ENCODE measurements at places on chromosomes 7 and 10.

DNA sequence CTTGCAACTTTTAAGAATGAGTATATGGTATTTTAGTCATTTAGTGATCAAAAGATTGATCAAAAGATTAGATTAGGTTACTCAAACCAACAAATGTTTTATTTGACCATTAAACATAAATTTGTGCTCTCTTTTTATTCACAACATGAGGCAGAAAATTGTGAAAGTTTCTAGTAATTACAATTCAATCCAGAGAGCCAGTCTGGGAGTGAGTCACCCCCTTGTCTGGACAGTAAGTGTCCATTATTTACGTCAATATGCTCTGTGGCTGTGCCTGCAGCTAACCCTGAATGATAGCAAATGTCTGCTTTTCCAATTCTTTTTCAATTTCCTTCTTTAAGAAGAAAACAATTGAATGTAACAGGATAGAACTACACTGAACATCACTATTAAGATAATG lies 27.9 kb downstream of the GNG11 start:
- peak; percentile 37 for DNase-seq

DNA sequence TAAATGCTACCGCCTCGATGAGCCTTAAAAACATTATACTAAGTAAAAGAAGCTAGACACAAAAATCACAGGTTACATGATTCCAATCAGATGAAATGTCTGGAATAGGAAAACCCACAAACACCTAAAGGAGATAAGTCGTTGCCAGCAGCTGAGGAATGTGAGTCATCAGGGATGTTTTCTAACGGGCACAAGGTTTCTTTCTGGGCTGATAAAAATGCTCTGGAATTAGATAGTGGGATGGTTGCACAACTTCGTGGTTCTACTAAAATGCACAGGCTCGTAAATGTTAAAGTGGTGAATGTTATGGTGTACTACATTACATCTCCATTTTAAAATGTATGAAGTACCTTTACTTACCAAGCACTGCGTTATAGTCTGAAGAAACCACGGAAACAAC lies 9.7 kb downstream of the ABLIM1 start:
- DNase-seq, result no peak

DNA sequence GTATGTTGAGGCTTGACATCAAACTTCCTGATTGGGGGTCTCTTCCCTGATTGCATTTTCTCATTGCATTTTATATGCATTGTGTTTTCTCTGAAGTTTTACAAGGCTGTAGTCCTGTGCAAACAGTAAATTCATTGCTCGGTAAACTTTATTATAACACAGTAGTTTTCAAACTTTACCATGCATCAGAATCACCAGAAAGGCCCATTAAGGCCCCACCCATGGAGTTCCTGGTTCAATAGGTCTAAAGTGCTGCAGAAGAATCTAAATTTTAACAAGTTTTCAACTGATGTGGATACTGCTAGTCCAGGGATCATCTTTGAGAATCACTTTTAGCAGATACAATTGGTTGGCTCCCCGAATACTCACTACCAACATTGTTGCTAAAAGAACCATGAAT lies 634.7 kb upstream of the LRRTM3 start:
- DNase-seq, result no peak

DNA sequence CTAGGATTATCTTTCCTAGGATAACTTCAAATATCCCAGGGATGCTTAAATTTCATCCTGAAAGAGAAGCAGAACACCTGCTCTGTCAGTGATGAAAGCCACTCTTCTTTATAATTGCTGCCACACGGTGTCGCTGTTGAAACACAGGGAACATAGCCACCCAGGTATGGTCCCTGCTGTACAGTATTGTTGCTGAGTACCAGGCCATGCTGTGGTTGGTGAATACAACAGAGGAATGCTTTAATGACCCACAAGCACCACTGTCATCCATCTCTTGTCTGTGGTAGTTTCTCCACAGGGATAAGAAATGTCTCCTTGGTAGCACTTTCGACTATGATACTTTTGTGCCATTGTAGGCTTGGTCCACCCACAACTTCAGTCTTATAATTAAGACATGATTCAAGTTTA lies 70.6 kb upstream of the STARD3NL start:
- DNase-seq, result peak; percentile 17

All from hepatic stellate cell (primary cell).